Kidney (tissue), 22 donors: ENCODE measurements at places on chromosomes 1 and 21.

GRCh38 chr1:2470290-2471158 lies 5.6 kb upstream of the PLCH2 start:
- DNase-seq: no peak

DNA sequence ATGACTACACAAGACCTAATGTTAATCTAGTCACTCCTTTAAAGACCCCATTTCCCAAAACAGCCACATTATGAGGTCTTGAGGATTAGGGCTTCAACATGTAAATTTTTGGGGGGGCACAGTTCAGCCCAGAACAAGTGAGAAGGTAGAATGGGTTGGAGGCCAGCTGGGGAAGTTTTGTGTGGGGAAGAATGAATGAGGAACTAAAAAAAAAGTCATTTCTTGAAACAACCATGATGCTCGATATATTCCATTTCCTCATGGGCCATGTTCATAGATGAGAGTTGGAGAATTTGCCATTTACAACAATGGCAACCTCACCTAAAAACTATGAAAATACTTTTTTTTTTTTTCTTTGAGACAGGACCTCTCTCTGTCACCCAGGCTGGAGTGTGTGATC lies 14.5 kb downstream of the NLRP3 start:
- DNase-seq: no peak

DNA sequence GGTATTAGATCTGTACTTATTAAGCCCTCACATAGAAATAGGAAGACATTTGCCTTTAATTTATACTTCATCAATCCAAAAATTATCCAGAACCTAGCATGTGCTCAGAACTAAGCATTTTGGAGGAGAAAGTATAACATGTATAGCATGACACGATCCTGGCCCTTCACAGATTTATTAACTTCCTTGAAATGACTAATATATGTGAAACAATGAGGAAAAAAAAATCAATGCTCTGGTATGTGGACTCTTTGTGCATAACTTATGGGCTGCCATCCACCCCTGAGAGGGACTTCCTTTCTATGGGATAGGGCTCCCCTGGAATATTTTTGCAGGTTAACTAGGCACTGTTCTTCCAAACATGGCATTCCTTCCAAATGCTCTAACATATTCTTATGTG lies 36.6 kb downstream of the CCDC185 start:
- DNase-seq: no peak

DNA sequence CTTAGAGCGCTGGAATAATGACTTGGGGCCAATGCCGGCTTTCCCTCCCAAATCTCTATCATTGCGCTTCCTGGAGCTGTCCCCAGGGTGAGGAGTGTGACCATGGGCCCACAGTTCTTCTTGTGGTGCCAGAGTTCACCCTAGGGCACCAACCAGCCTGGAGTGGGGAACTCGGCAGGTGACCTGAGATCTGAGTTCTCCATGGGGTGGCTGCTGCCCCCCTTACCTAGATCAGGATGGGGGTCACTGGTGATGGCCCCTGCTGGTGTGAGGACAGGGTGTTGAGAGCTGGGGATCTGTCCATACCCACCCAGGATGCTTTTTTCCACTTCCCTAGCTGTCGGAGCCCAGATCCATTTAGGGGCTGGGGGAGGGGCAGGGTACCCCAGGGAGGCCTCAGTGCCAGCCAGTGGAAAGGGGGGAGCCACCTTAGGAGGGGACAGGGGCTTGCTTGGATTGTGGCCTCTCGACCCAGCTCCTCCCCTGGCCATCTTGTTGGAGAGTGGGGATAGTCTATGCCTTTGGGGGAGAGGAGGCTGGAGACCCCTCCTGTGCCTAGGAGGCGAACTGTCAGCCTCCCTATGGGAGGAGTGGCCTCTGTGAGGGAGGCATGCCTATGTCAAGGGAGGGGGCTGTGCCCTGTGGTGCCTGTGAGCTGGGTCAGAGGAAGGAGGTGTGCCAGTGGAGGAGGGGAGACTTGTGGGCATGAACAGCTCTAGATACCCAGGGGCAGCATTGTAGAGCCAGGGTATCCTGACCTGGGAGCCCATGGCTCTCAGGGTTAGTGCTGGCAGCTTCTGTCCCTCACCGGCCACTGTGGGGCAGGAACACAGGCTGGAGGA lies 1.7 kb downstream of the FOXO6 start:
- DNase-seq: no peak

- peak; percentile 86 for DNase-seq
These were observed 69.0 kb downstream of the PGM1 start for GRCh38 chr1:63662056-63662836.

DNA sequence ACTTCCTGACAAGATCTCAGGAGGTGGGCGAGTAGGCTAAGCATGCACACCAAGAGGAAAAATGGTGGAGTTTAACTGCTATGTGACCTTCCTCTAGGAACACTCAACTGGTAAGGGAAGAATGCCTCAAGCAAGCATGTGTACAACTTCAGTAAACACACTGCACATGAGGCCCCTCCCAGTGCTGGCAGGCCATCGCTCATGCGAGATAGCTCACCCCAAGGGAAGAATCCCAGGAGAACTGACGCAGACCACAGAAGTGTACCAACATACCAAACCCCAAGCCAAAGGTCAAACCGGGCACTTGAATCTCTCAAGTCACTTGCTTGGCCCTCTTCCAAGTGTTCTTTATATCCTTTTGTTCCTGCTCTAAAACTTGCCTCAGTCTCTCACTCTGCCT lies 40.5 kb upstream of the GALNT2 start:
- no peak for DNase-seq

DNA sequence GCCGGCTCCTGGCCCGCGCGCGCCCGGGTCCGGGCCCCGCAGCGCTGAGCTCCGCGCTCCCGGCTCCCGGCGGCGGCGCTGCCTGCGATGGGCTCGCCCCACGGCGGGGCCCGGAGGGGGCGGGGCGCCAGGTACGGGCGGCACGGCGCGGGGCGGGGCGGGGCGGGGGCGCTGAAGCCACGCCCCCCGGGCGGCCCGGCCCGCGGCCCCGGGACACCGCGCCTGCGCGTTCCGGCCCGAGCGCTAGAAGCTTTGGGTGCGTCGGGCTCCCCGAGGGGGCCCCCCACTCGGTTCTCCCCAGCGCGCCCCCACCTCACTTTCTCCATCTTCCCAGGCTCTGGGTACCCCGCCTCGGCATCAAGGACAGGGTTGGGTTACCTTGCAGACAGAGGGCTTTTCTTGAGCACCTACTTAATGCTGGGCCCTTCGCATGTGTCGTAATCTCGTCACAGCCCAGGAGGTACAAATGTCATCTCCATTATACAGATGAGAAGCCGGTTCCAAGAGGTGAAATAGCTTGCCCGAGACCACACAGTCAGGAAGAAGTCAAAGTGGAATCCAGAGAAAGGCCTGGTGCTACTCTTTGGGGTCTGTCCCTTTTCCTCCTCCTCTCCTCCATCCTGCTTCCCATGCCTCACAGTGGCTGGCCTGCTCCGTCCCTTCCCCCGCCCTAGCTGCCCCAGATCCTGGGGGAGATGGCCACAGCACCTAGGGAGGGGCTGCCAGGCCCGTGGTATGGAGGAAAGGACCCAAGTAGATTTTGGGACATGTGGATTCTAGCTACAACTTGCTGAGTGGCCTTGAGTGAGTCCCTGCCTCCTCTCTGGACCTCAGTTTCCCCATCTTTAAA lies 46.5 kb downstream of the RAP1GAP start:
- DNase-seq: no peak

DNA sequence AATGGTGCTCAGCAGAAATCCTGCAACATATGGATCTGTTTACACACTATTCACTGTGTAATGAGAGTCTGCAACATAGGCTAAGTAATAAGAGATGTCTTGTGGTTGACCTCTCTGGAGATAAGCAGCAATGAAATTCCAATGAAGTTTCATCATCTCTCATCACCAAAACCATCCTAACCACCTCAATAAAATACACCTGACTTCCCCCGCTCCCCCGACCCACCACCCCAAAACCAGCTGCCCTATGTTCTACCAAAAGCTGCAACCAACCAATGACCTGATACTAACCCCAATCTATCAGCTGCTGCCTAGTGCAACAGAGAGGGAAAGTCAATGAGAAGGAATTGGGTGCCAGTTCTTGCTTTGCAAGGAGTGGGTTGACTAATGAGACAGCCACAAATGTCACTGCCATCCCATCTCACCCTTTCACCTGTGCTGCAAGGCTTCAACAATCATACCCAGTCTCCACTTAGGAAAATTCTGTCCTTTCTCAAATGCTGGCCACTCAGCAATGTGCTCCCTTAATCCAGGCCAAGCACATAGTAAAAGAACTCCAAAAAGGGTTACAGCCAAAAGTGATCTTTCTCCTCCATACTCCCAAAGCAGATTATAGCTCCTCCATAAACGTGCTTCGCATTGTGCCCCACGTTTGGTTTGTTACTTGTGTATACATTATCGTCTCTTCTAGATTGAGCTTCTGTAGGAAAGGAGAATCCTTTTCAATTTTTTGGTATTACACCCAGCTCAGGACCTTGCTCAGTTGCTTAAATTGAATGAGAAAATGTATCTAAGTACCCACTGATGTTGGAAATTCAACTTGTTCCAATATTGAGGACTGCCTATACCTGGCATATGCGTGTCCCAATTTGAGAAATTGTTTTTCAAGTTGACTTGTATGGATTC lies 29.0 kb downstream of the MRPL39 start:
- no peak for DNase-seq

GRCh38 chr1:150152772-150153456 lies 3.2 kb downstream of the PLEKHO1 start:
- no peak for DNase-seq

GRCh38 chr1:179121159-179121938 lies 39.5 kb downstream of the TOR3A start:
- no peak for DNase-seq

GRCh38 chr1:5969168-5969567 lies 23.1 kb downstream of the NPHP4 start:
- DNase-seq: no peak

GRCh38 chr21:24903994-24904635 lies 703.2 kb downstream of the MRPL39 start:
- no peak for DNase-seq
